Effector memory CD4-positive, alpha-beta T cell (primary cell): ENCODE measurements at places on chromosomes 12 and 14.

DNA sequence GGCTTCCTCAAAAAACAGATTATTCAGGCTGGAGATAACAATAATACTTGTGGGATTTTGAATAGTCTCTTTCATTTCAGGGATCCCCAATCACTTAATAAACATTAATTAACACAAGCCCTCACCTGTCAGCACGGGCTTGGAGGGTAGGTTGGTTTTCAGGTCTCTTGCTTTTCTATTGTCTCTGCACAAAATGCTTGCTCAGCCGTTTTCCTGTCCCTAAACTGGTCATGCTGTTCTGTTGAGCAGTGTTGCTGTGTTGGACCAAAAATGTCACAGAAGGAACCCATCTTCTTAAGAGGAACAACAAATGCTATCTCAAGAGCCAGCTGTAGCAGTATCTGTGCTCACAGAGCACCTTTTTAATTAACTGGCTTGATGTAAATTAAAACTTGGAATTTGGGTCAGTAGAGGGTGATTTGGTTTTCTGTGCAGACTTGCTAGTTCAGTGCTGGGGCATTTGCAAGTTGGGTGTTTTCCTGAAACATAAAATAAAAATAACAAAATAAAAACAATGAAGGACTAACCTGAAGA lies 231.8 kb upstream of the CRY1 start:
- no peak for DNase-seq

GRCh38 chr12:109642506-109643132 lies 69.0 kb downstream of the MVK start:
- DNase-seq, result no peak

- DNase-seq, result no peak
Observed at GRCh38 chr14:95675486-95675885, 10.7 kb upstream of the TCL1B start.

DNA sequence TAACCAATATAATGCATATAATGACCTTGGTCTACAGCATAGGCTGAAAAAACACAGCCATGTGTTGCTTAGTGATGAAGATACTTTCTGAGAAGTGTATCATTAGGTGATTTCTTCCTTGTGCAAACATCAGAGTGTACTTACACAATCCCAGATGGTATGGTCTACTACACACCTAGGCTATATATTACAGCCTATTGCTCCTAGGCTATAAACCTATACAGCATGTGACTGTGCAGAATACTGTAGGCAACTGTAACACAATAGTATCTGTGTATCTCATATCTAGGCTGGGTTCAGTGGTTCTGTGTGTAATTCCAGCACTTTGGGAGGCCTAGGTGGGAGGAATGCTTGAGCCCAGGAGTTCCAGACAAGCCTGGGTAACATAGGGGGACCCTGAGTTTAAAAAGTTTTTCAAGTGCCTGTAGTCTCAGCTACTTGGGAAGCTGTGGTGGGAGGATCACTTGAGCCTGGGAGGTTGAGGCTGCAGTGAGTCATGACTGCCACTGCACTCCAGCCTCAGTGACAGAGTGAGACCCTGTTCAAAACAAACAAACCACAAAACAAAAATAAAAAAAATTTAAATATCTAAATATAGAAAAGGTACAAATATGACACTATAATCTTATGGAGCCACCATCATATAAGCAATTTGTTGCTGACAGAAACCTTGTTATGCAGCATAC lies 66.6 kb downstream of the GRIP1 start:
- no peak for DNase-seq

- DNase-seq, result no peak
Observed at GRCh38 chr14:58167057-58167456, 15.0 kb upstream of the ARMH4 start.

- peak; percentile 47 for DNase-seq
Observed at GRCh38 chr14:65927931-65928356, 515.4 kb downstream of the FUT8 start.

- DNase-seq, result no peak
Observed at GRCh38 chr14:71487941-71488340, 444.3 kb upstream of the RGS6 start.

DNA sequence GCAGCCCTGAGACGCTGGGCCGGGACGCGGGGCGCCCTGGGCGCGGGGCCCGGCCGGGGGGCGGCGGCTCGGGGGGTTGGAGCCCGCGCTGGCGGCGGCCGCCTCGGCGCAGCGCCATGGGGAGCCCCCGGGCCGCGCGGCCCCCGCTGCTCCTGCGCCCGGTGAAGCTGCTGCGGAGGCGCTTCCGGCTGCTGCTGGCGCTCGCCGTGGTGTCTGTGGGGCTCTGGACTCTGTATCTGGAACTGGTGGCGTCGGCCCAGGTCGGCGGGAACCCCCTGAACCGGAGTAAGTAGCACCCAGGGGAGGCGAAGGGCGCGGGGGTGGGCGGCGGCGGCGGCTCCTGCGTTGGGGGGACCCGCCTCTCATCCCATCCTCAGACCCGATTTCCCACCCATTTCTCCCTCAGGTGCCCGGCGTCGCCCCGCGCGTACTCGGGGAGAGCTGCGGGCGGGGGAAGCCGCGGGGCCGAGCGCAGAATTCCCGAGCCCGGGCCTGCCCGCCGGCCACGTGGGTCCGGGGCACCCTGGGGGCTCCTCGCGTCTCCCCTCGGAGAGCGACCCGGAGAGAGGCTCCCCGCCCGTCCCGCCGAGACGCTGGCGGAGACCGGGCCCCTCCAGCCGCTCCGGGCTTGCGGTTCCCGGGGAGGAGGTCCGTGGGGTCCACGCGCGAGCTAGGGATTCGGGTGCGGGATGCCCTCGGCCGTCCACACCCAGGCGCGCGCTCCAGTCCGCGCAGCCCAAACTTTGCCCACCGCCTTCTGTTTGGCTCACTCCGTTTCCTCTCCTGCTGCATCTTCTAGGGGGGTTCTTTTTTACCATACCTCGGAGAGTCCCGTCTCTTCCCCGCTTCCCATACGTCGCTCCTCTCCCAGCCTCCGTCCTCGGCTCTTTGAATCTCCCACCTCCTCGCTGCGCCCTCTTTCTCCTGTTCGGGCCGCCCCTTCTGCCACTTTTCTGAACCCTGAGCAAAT lies 807 bp downstream of the B4GALNT3 start:
- DNase-seq, result peak; percentile 6

- DNase-seq, result no peak
Observed at GRCh38 chr12:7750350-7750749, 3.2 kb upstream of the CLEC4C start.

DNA sequence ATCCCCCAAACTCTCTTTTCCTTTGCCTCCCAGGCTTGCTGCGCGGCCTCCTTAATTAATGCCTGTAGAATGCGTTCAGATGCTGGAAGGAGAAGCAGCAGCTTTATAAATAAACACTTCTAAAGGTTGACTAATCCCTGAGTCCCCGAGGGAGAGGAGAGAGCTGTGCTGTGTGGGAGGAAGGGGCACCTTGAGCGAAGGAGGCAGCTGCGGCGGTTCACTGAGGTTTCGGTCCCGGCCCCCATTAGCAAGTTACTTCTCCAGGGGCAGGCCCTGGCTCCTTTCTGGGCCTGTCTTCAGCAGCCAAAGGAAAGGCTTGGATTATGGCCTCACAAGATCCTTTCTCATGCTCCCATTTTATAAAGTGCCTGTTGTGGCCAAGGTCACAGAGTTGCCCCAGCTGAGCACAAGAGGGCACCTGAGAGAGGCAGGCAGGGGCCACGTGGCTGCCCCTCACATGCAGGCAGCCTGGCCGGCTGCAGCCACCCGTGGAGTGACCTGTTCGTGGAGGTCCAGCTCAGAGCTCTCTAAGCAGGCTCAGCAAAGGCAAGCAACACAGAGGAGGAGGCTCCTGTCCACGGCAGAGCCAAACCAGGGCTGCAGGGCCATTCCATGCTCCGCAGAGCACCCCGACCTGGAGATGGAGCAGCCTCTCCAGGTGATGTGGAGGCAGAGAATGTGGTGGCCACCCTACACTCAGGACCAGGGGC lies 15.0 kb upstream of the CACNA2D4 start:
- DNase-seq, result no peak

DNA sequence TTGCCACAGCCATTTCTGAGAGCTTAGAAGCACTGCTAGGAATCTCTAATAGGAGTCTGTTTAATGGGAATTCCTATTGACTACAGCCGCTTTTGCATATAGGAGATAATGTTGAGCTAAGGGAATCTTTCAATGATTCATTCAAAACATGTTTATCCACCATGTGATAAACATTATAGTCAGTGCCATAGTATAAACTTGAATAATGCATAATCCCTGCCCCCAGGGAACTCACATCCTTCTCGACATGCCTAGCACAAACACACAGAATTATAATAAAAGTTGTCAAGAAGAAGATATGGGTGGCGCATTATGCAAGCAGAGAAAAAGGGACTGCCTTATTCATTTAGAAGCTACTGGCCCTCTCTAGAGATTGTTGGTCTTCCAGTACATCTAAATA lies 248.0 kb downstream of the DAD1 start:
- no peak for DNase-seq

GRCh38 chr14:72521968-72522741 lies 371.7 kb downstream of the DPF3 start:
- DNase-seq, result no peak

GRCh38 chr12:6827437-6827911 lies 733 bp upstream of the P3H3 start:
- DNase-seq, result peak; percentile 25

DNA sequence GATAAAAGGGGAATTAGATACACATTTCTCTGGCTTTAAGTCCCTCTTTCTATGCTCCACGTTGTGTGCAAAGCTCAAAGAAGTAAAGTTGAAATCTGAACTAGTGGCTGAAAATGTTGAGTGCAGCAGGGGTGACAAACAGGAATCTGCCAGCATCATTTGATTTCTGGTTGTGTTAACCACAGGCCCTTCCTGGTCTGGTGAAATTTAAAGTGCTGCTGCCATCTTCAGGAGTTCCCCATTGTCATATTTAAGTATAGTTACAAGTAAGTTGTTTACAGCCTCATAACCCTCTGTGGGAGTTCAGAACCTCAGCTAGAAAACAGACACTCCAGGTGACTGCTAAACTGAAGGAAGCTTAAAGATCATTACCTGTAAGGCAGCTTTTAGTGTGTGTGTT lies 90.9 kb upstream of the CCDC196 start:
- DNase-seq, result no peak

DNA sequence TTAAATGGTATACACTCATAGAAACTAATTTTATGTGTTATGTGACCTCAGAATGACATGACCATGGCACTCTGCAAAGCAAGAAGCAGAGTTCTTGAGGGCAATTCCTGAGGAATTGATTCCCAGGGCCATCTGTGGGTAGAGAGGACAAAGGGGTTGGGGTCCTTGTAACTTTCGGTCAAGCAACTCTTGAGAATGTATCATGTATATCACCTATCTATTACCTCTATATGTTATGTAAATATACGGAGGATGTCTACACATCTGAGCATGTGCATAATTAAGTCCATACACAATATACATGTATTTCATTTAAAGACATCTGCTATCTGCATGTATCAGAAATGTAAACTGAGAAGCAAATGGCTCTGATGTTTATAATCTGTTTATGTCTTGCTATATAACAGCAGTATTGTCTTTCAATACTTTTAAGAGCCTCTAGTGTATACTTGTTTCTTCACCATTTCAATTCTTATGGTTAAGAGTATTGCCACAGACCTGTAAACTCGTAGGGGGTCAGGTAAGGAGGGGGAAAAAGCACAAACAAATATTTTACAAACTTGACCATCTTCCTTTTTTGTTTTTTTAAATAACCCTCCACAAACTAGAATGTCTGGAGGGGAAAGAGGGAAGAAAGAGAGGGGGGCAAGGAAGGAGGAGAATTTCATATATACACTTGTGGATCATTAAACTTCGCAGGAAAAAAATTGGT lies 4.5 kb downstream of the FOXA1 start:
- DNase-seq, result no peak

DNA sequence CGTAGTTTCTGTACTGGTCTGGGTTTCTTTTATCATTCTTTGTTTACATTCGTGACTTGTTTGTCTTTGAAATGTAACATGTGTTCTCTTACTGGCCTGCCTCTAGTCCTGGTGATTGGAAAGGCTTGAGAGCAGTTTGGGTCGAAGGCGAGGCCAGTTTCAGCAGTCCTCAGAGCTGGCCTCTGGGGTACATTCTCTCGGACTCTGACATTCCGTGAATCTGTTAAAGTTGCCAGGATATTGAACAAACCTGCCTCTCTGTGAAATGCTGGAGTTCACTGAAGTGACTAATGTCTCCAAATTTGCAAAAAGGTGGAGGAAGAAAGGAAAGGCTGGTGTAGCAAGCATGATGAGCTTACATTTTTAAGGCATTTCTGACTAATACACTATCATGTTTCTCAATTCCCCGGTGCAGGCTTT lies 1.5 kb downstream of the PLEKHA5 start:
- no peak for DNase-seq

- DNase-seq, result no peak
Observed at GRCh38 chr12:123141615-123142517, 9.0 kb downstream of the PITPNM2 start.

- no peak for DNase-seq
Observed at GRCh38 chr12:58916161-58916621, 4.1 kb downstream of the LRIG3 start.

DNA sequence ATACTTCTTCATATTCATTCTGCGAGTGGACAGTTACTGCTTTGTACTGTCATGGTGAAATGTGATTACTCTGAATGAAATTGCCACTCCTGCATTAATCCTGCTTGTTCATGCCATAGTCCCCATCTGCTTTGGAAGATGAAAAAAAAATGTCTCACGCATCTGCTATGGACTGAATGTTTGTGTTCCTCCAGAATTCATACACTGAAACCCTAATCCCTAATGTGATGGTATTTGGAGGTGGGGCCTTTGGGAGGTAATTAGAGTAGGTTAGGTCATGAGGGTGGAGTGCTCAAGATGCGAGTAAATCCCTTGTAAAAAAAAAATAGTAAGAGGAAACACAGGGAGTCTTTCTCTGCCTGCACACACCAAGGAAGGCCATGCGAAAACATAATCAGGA lies 427.2 kb downstream of the TMTC2 start:
- DNase-seq, result no peak
